ENCODE measurements at places on chromosomes 7 and 10. TPM values are rescaled to one million over a fixed set of nuclear protein-coding genes. Genes with fewer than 3 reads are reported as not detected.

BAZ1B gene
- total RNA-seq, result 68.9 TPM

EPHB4 gene
- total RNA-seq, result 75.8 TPM

NFE2L3 gene
- 5.4 TPM for total RNA-seq

GRCh38 chr7:27164367-27165088 is 809 bp downstream of the HOXA9 start:
- H3K27ac ChIP-seq, result no peak overlapping the region
- no peaks in the 10 kb centered on the region for H3K36me3 ChIP-seq
- no peaks in the 10 kb centered on the region for H3K4me1 ChIP-seq
- DNase-seq, result no peak
- no peak overlapping the region for H3K4me3 ChIP-seq

DNA sequence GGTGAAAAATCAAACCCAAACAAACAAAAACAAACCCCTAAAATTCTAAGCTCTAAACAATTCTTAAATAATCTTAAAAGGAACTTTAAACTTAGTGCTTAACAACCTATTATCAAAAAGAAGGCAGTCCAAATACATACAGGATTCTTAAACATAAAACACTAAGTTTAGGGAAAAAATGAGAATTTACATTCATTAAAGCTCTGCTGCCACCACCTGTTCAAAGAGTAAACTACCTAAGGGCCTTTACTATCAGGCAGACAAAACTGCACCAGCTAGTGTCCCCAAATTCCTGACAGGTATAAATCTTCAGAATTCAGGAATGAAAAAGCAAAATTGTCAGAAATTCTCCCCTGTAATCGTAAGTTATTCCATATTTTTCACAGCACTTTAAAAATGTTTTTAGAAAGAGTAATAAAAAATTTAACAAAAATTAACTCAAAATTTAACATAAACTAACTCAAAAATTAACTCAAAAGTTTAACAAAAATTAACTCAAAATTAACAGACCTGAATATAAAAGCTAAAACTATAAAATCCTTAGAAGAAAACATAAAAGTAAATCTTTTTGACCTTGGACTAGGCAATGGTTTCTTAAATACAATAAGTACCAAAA is 55.1 kb downstream of the PDZD8 start:
- H3K36me3 ChIP-seq, result no peaks in the 10 kb centered on the region
- no peaks in the 10 kb centered on the region for H3K27me3 ChIP-seq
- DNase-seq, result no peak
- no peaks in the 10 kb centered on the region for H3K4me1 ChIP-seq
- H3K27ac ChIP-seq, result no peak overlapping the region

DNA sequence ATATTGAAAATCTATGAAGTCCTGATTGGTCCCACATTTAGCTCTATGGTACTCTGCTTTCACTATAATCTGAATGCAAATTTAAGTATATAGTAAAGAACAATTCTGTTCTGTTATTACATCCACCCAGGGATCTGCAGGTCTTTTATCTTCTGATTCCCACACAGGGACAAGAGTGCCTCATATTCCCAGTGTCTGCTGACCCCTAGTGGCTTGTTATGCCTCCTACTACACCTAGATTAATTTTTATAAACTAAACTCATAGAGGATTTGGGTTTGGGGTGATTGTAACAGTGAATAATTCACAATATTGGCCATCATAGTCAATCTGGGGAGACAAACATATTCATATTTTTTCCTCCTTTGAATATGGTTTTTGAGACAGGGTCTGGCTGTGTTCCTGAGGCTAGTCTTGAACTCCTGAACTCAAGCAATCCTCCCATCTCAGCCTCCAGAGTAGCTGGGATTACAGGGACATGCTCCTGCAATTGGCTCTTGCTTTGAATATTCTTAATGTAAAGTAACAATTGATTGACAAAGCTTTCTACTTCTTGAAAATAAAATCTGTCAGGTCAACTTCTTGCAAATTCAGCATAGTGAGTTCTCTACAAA is 282.1 kb downstream of the KCND2 start:
- no peaks in the 10 kb centered on the region for H3K27me3 ChIP-seq
- no peaks in the 10 kb centered on the region for H3K4me1 ChIP-seq
- H3K36me3 ChIP-seq, result no peaks in the 10 kb centered on the region
- H3K27ac ChIP-seq, result no peak overlapping the region

GRCh38 chr7:80150611-80151273 is 16.1 kb downstream of the GNAI1 start:
- no peaks in the 10 kb centered on the region for H3K27me3 ChIP-seq
- H3K36me3 ChIP-seq, result no peaks in the 10 kb centered on the region
- peak; percentile 70 for DNase-seq
- peaks cover 43% of the 10 kb centered on the region for H3K4me1 ChIP-seq
- H3K4me3 ChIP-seq, result no peak overlapping the region

- H3K4me1 ChIP-seq, result no peaks in the 10 kb centered on the region
- DNase-seq, result no peak
- H3K27ac ChIP-seq, result no peak overlapping the region
- no peak overlapping the region for H3K4me3 ChIP-seq
- no peaks in the 10 kb centered on the region for H3K36me3 ChIP-seq
Observed at GRCh38 chr7:132075515-132075914, 500.8 kb downstream of the PLXNA4 start.

DNA sequence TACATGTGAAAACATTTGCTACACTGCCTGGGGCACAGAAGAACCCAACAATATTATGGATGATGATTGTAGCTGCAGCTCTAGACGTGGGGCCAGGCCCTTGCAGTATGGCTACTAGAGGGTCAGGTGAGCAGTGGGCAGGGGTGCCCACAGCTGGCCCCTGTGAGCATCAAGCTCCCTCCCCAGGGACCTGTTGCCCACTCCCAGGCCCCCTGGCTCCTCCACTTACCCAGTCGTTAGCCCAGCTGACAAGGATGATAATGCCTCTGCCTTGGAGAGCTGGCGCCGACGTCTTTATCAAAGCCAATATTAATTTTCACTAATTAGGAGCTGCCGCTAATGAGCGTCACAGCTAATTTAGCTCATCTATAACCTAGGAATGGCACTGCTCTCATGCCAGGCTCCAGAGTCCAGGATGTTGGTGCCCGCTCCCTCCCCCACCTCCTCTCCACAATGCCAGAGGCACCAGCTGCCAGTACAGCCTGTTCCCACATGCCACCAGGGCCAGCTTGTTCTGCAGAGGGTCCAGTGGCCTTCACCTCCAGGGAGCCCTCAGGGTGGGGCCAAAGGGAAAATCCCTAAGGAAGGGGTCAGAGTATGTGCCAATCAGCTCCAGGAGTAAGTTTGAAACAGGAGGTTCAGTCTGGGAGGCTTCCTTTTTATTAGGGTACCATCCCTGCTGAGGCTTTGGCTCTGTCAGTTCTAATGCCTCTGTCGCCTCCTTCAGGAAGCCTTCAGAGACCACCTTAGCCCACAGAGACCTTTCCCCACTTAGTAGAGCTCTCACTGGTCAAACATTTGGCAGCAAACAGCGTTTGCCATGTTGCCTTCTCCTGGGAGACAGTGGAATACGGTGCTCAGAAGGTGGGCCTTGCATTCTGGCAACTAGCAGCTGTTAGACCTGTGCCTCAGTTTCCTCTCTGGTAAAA is 77.2 kb downstream of the CDH23 start:
- DNase-seq, result no peak
- no peaks in the 10 kb centered on the region for H3K4me1 ChIP-seq
- H3K4me3 ChIP-seq, result no peak overlapping the region
- peaks cover 3% of the 10 kb centered on the region for H3K27me3 ChIP-seq
- H3K27ac ChIP-seq, result no peak overlapping the region
- H3K36me3 ChIP-seq, result no peaks in the 10 kb centered on the region

DNA sequence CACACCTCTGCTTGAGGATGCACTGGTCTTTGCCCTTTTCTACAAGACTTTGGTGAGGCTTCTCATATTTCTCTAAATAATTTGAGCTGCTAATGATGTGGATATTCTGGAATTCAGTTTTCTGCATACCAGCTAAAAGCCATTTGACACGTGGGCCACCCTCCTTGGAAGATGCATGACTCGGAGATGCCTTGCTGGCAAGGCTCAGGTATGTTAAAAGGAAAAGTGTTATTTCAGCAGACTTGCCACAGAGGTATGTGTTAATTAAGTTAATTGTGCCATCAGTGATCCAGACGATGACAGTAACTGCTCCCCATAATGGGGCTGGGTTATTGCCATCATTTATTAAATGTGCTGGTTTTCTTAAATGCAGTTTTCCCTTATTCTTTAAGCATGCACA is 8.8 kb upstream of the GFRA1 start:
- no peak overlapping the region for H3K4me3 ChIP-seq
- no peaks in the 10 kb centered on the region for H3K27me3 ChIP-seq
- no peaks in the 10 kb centered on the region for H3K4me1 ChIP-seq
- peak; percentile 19 for DNase-seq

GRCh38 chr10:122154545-122155366 is 116.3 kb upstream of the BTBD16 start:
- H3K36me3 ChIP-seq, result no peaks in the 10 kb centered on the region
- peak overlapping the region; percentile 61 for H3K27ac ChIP-seq

- no peak overlapping the region for H3K27ac ChIP-seq
- DNase-seq, result no peak
- no peaks in the 10 kb centered on the region for H3K36me3 ChIP-seq
- H3K27me3 ChIP-seq, result no peaks in the 10 kb centered on the region
Observed at GRCh38 chr10:22710139-22710745, 4.1 kb downstream of the PIP4K2A start.

All from fibroblast of lung (primary cell).